Large intestine (tissue), 12 donors: ENCODE measurements at places on chromosomes 7 and 10.

DNA sequence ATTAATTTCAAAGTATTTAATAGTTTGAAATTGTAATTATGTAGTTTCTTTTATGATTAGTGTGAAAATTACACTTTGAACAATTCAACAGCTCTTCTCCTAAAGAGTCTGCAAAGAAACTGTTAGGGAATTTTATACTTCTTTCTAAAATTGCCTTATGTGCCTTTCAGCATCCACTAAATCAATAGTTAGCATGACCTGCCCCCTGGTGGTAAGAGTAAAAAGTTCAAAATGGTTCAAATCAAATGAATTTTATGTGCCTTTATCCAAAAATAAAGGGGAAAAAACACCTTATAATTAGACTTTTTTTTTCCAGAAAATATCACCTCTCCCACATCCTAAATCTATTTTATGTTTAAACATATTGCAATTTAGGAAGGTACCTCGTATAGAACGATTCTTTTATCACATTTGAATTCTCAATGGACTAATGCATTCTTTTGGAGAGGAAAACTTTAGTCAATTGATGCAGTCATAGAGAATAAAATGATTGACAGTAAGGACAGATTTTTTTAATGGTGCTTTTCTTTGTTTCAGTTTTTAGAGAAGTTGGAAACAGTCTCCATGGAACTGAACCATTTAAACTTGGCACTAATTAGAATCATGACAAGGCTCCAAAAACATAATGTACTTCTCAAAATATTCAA lies 163.7 kb downstream of the SEMA3D start:
- no peak for DNase-seq

DNA sequence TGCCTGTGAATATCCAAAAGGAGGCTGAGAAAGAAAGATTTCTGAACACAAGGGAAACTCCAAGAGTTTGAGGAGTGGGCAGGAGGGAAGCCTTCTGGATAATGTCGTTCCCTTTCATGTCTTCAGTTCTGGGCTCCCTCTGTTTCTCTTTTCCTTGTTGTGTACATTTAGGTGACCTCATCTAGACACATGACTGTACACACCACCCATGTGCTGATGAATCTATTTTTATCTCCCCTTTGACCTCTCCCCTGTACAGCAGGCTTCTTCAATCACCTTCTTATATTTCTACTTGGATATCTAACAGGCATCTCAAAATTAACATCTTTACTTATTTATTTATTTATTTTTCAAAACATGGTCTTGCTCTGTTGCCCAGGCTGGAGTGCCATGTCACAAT lies 363.1 kb downstream of the GATA3 start:
- DNase-seq: no peak

DNA sequence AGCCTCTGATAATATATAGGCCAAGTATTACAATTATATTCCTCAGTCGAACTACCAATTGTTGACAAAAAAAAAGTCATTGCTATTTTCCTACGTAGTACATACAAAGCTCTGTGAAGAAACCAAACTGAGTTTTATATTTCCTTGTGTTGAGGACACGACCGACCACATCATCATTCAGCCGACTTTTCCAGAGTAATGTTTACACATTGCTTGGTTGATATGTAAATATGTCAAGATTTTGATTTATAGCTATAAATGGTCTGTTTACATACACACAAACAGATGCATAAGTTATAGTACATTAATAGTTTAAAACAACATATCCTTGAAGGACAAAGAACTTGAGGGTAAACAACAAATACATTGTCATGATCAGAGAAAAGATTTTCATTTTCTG lies 121.5 kb downstream of the CRPPA start:
- no peak for DNase-seq

DNA sequence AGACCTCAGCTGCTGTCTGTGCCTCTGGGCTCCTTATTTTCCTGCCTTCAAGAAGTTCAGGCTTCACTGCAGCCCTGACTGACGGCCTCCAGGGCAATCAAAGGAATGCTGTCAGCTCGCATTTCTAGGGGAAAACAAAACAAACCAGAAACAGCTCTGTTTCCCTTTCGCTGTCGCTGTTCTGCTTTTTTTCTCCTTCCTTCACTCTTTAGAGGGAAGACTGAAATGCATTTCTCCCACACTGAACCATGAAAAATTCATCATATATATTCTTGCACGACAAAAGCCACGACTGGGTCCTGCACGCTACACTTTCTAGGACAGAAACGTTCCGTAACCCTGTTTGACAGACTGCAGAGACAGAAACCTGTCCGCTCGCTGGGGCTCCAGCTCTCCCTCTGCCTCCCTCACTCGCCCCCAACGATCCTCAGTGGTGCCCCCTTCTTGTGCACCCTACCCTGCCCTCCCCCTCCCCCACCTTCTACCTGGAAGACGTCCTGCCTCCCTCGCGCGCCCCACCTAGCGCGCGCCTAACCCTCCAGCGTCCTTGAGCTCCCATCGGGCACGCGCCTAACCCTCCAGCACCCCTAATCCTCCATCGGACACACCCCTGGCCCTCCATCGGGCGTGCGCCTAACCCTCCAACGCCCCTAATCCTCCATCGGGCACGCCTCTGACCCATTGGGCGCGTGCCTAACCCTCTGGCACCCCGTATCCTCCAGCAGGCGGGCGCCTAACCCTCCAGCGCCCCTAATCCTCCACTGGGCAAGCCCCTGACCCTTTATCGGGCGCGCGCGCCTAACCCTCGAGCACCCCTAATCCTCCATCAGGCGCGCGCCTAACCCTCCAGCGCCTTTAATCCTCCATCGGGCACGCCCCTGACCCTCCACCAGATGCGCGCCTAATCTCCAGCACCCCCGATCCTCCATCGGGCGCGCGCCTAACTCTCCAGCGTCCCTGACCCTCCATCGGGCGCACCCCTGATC lies 37.1 kb downstream of the SVOPL start:
- peak; percentile 68 for DNase-seq

GRCh38 chr10:127021801-127022200 lies 116.6 kb downstream of the DOCK1 start:
- DNase-seq: no peak

- no peak for DNase-seq
Observed at GRCh38 chr10:29067161-29067560, 221.7 kb upstream of the LYZL1 start.

DNA sequence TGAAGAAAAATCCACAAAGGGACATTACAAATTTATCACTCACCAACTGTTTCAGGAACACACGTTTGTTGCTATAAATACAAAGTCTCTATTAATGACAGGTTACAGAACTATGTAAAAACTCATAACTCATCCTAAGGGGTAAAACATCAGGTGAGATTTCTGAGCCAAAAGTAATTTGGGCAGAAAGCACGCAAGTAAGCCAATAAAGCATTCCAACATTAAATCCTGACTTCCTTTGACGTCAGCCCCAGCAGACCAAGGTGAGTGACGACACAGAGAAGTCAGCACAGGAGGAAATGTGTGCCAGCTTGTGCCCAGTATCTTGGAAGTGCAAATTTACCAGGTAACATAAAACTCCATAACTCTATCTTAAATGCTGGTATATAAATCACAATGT lies 45.7 kb downstream of the IMMP2L start:
- DNase-seq: no peak

DNA sequence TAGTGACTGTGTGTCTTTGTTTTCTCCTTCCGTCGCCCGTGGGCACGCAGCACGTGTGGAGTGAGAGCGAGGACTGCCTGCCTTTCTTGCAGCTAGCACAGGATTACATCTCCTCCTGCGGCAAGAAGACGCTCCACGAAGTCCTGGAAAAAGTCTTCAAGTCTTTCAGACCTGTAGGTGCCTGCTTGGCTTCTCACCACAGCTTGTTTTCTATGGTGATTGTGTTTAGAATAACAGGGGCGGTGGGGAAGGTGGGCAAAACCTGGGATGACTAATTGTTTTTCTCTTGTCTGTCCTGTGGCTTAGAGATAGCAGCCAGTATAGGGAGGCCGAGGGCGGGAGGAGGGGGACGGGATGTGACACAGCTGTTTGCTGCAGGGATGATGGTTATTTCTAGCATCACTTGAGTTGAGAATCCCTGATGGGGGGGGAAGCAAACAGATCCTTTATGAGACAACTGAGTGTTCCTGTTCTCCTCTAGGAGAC lies 11.4 kb downstream of the MTURN start:
- no peak for DNase-seq

- no peak for DNase-seq
Observed at GRCh38 chr7:56639173-56639746, 493.0 kb downstream of the ZNF479 start.

DNA sequence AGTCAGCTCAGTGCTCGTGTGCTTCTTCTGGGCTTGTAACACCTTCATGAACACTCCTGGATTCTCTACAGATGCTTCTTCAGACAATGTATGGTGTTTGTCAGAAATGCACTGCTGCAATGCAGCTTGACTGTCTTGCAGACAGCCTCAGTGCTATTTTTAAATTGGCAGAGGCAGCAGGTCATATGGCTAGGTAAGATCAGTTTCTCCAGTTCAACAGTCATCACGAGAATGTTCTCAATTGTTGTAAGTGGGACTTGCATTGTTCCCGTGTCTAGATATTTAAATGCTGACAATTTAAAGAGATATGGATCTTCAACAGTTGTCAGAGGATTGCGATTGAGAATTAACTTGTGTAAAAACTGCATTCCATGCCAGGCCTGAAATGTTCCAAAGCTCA lies 7.6 kb upstream of the ACBD5 start:
- no peak for DNase-seq

- no peak for DNase-seq
Observed at GRCh38 chr10:33520223-33520622, 185.8 kb upstream of the NRP1 start.

GRCh38 chr10:35822316-35822715 lies 180.2 kb upstream of the FZD8 start:
- no peak for DNase-seq

- DNase-seq: no peak
Observed at GRCh38 chr10:95431900-95432342, 129.2 kb downstream of the SORBS1 start.
